ENCODE measurements at places on chromosomes 7 and 10.

DNA sequence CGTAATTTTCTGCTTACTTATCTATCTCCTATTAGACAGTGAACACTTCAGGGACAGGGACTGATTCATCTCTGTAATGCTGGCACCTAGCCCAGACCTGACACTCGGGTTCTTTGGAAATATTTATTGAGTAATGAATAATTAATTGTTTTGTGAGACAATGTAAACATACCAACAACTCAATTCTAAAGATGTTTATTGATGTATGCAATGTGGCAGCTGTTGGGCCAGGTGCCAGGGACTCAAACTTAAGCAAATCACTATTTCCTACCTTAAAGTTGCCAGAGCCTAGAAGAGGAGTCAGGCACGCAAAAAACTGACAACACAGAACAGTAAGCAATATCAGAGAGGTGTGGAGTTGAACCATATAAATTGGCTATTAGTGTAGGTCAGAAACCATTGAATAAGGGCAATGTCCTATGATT lies 63.6 kb upstream of the BMPER start:
- DNase-seq, result peak; percentile 70

GRCh38 chr10:127882801-127883459 lies 9.8 kb downstream of the CLRN3 start:
- no peak for DNase-seq

- DNase-seq, result peak; percentile 3
Observed at GRCh38 chr10:49484486-49485235, 54.3 kb downstream of the ERCC6 start.

GRCh38 chr10:17213646-17214349 lies 12.3 kb upstream of the TRDMT1 start:
- DNase-seq, result peak; percentile 51

GRCh38 chr7:88262562-88262961 lies 42.7 kb upstream of the SRI start:
- DNase-seq, result no peak

DNA sequence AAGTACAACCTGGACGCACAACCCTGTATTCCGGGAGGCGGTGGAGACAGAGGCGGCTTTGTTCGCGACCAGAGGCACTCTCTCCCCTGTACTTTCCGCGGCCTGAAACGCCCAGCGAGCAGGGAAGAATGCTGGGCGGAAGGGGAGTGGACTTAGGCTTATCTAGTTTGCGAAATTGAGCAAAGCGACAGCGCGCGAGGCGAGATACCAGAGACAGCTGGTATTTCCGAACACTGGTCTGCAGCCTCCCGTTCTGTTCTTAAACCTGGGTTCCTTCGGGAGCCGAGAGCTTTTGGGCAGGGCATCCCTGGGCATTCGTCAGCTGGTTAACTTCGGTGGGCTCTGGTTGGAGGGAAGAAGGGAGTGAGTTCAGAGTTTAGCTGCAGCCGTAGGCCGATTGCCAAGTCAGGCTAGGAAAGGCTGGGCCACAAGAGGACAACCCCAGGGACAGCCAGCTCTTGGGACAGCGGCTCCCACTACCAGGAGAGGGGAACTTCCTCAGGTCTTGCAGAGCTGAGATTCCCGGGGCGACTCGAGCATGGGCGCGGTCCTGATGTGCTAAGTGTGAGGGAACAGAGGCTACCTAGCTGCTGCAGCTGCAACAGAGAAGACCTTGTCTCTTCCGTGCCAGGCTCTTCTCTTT lies 3.9 kb downstream of the HMX3 start:
- peak; percentile 25 for DNase-seq

DNA sequence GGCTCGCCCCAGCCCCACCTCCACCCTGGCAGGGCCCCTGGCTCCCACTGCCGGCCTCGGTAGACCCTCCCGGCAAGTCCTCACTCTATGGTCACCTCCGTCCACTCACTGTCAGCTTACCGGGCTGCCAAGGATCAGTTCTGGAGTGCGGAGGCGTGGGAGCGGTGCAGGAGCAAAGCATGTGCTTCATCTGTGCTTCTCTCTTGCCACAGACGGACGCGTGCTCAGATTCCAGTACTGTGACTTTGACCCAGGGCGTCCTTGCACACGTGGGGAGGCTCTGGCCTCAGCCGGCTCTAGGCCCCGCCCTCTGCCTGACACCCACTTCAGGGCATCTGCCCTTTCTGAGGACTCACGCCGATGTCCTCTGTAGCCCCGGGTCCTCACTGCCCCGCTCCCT lies 547.5 kb upstream of the FOXK1 start:
- no peak for DNase-seq

GRCh38 chr7:80844916-80845315 lies 73.9 kb downstream of the SEMA3C start:
- DNase-seq, result peak; percentile 49

DNA sequence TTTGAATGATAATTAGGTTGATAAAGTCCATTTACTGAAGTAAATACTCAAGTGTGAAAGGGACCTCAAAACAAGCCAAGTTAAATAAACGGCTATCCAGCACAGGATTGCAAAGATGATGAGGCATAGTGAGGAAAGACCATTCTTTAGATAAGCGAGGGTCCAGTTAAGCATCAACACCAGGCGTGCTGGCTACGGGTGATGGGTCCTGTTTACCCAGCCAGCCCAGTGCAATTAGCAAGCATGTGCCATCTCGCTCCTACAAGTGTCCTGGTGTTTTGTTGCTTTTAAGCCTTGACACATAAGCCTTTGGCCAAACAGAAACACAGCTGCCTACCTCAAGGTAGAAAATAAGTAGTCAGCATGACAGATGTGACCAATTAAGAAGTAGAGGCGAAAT lies 7.1 kb downstream of the NEBL start:
- DNase-seq, result peak; percentile 14

- DNase-seq, result no peak
Observed at GRCh38 chr10:70455213-70455630, 13.7 kb upstream of the NODAL start.

- no peak for DNase-seq
Observed at GRCh38 chr7:131000873-131001272, 266.9 kb upstream of the KLF14 start.

GRCh38 chr10:31648966-31649365 lies 279.7 kb downstream of the ARHGAP12 start:
- DNase-seq, result no peak

Measured in mesenchymal stem cell (in vitro differentiated cells and primary cell).